ENCODE measurements at places on chromosomes 3 and 15.

- DNase-seq = no peak
Measured at GRCh38 chr3:53229171-53229570, 26.7 kb downstream of the TKT start.

DNA sequence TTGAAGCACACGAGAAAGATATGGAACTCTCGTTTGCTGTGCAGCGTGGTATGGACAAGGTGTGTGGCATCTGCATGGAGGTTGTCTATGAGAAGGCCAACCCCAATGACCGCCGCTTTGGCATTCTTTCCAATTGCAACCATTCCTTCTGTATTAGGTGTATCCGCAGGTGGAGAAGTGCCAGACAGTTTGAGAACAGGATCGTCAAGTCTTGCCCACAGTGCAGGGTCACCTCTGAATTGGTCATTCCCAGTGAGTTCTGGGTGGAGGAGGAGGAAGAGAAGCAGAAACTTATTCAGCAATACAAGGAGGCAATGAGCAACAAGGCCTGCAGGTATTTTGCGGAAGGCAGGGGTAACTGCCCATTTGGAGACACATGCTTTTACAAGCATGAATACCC is 1.2 kb downstream of the MKRN3 start:
- DNase-seq = no peak

- DNase-seq = no peak
Measured at GRCh38 chr15:44328135-44328534, 39.6 kb downstream of the GOLM2 start.

- DNase-seq = no peak
Measured at GRCh38 chr3:178152031-178152806, 384.0 kb upstream of the KCNMB2 start.

DNA sequence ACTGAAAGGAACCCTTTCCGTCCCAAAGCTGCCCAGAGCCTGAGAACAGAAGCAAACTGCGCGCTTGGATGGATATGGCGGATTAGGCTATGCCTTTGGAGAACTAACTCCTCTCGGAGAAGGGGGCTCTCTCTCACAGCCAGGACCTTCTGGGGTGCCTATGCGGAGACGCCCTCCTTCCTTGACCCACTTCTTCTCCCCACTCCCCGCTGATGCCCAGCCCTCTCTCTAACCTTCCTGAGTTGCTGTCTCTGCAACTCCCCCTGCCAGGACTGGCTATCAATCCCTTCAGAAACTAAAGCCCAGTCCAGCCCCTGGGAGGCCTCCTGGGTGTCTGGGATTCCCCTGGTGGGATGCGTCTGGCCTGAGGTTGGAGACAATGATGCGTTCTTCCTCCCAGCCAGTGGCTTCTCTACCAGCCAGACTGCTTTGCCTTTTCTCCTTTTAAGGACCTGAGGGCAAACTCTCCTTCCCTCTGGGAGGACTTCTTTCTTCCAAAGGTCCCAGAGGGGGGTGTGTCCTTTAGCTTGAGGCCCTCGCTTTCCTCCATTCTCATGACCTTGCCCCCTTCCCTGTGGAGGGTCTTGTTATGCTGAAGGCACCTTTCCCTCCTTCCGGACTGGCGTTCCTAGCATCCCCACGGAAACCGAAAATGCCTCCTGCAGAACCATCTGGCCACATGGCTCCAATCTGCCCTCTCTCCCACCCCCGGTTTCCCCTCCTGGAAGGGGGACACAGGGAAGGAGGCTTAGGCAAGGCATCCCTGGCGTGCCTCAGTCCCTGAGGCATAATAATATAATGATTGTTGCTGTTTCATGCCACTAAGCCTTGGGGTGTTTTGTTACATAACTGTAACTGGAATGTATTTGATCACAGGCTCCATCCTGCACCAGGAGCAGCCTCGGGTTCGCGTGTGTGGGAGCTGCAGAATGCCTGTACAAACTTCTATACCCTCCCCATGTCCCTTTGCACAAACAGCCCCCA is 63.4 kb upstream of the C15orf39 start:
- DNase-seq = no peak

- DNase-seq = no peak
Measured at GRCh38 chr3:74491874-74492273, 122.6 kb downstream of the CNTN3 start.

- no peak for DNase-seq
Measured at GRCh38 chr3:25151281-25151902, 276.7 kb upstream of the RARB start.

DNA sequence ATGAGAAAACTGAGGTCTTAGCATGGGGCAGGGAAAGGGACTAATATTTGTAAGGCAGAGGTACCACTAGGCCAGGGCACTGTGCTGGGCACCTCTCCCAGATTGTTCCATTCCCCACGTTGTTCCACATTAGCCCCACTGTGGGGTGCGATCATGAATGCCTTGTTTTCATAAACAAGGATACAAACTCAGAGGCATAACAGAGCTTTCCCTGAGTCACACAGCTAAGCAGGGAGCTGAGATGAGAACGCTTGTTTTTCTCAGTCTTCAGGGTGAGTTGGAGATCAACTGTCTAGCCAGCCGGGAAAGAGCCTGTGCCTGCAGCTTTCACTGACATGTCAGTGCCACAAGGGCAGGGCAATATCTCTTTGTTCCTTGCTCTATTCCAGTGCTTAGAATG is 47.9 kb upstream of the ITGA11 start:
- DNase-seq = no peak

DNA sequence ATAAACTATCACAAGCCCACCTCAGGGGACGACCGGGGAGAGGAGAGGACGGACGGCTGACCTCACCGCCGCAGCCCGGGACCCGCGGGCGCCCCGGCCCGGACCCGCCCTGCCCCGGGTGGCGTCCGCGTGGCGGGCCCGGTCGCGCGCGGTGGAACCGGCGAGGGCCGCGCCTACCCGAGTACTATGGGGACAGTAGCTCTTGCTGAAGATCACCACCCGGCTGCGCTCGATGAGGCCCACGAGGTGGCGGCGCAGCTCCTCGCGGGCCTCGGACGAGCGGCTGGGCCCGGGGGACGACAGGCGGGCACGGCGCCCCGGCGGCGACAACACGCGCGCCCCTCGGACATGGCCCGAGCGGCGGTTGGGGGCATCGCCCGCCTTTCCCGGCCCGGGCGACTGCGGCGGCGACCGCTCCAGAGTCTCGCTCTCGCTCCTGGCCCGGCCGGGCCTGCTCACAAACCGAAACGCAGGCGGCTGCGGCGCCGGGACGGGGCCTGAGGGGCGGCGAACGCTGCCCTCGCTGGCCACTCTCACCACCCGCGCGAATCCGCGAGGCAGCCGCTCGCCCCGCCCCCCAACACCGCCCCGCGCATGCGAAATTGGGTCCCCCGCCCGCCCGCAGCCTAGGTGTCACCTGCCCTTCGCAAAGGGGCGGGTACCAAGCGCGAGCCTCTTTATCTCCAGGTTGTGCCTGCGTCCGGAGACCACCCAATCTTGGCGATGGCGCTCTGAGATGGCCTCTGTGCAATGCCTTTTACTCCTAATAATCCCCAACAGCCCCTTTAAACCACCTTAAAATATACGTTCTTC is at the start of gene TXNRD3:
Gene TXNRD3, minus strand, starts transcription at position 554 of the 813 bp plus-strand sequence.
- peak; percentile 59 for DNase-seq

- DNase-seq = peak; percentile 91
Measured at GRCh38 chr3:187807086-187807862, 62.0 kb upstream of the BCL6 start.

GRCh38 chr15:85485956-85486567 is 105.7 kb downstream of the AKAP13 start:
- peak; percentile 87 for DNase-seq

- peak; percentile 57 for DNase-seq
Measured at GRCh38 chr3:55484801-55485791, 2.0 kb downstream of the WNT5A start.

DNA sequence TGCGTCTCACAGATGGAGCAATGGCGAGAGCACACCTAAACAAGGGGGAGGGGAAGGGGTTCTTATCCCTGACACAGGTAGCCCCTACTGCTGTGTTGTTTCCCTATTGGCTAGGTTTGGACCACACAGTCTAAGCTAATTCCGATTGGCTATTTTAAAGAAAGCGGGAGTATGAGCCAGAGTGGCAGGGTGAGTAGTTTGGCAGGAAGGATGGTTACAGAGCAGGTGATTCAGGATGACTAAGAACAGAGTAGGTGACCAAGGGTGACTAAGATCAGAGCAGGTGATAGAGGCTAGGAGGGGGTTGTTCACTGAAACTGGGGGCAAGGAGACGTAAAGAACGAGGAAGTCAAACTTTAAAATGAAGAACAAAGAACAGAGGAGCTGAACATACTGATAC is 511.8 kb downstream of the EDEM1 start:
- no peak for DNase-seq

DNA sequence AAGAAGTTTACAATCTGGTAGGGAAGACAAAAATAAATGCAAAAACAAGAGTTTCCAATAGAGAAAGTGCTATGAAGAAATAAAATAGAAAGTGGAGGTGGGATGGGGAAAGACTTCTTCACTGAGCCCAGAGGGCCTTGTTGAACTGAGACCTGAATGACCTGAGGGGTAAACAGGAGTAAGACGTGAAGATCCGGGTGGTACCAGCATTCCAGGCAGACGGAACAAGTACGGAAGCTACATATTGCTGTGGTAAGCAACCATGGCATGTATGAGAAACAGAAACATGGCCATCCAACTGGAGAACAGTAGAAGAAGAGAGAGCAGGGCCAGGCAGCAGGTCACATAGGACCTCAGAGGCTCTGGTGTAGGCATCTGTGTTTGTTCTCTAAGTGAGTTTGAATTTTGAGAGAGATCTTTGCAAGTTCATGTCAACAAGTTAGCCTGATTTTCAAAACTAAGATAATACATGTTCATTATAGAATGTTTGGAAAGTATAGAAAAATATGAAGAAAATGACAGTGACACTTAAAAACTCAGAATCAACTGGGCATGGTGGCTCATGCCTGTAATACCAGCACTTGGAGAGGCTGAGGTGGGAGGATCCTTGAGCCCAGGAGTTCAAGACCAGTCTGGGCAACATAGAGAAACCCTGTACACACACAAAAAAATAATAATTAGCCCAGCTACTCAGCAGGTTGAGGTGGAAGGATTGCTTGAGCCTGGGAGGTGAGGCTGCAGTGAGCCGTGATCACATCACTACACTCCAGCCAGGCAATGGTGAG is 64.3 kb downstream of the SLC49A4 start:
- no peak for DNase-seq

DNA sequence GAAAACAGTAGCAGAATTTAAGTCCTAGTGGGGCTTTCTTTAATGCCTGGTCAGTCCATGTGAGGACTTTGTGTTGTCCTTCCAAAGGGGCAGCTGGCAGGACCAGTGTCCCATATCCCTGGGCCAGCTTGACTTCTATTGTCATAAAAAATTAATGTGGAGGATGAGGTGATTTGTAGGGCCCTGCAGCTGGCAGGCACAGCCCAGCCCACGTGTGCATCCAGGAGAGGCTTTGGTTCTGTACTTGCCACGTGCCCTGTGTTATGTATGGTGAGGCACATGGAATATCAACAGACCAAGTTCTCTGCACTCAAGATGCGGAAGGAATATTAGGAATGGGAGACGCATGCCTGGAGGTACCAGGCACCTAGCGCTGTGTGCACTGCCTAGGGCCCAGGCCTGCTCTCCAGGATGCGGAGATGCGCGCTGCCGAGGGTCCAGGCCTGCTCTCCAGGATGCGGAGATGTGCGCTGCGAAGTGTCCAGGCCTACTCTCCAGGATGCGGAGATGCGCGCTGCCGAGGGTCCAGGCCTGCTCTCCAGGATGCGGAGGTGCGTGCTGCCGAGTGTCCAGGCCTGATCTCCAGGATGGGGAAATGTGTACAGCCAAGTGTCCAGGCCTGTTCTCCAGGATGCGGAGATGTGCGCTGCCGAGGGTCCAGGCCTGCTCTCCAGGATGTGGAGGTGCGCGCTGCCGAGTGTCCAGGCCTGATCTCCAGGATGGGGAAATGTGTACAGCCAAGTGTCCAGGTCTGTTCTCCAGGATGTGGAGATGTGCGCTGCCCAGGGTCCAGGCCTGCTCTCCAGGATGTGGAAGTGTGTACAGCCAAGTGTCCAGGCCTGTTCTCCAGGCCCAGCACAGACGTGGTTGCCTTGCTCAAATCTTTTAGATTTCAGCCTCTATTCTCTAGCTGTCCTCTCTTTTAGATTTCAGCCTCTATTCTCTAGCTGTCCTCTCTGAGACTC is 183.3 kb upstream of the ROPN1 start:
- DNase-seq = no peak

- DNase-seq = no peak
Measured at GRCh38 chr15:24039683-24040082, 352.6 kb upstream of the NDN start.

DNA sequence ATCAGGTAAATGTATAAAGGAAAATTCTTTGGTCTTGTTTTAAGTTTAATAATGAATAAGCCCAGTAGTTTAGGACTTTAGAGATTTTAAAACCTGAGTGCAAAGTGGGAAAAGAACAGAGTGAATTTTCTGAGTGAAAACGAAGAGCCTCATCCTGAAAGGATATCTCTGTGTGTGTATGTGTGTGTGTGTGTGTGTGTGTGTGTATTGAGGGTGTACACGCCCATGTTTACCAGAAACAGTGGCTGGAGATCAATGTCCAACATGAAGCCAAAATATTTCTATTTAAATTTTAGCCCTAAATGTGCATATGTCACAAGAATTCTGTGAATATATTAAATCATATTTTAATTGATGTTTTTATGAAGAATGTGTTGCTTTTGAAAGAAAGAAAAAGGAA is 549.9 kb downstream of the CADM2 start:
- no peak for DNase-seq

DNA sequence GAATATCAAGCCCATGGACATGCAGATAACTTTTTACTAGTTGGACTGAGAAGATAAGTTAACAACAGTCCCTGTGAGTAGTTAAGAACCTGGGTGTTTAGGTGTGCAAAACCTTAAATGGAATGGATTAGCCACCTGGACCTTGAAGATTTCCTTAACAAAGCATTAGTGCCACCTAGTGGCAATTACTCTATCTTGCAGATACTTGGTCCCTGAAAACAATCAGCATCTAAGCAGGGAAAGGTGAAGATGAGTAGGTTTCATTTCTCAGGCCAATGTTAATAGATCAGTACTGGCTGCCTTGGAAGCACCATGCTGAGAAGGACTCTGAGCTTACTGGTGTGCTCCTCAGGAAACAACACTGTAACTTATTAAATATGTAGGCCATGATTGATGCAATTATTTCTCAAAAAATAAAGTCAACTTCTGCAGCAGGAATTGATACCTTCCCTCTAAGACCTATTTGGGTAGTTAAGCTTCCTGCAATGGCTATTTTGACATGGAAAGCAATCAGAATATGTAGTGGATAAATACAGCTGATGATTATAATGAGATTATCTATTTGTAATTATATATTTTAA is 329.4 kb downstream of the TBC1D5 start:
- peak; percentile 57 for DNase-seq

GRCh38 chr3:59542276-59542675 is 492.5 kb upstream of the CFAP20DC start:
- no peak for DNase-seq

DNA sequence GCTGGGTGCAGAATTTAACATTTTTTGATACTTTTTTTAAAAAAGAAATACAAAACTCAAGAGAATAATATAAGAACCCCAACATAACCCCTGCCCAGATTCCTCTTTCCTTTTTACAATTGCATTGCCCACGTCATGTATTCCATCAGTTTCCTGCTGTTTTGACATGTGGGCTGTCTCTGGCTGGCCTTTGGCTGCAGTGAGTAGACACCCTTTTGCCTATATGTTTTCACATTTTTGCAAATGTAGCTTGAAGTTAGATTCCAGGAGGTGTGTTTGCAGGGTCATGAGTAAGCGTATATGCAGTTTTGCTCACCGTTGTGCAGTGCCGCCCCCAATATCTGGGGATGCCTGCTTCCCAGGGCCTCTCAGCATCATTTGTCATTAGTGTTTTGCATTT is 28.0 kb upstream of the ATP10A start:
- no peak for DNase-seq
